ENCODE measurements at places on chromosomes 4 and X.

- no peak for DNase-seq
Observed at GRCh38 chr4:2937146-2937857, 25.9 kb downstream of the NOP14 start.

GRCh38 chr4:165519591-165519990 is 140.8 kb downstream of the CPE start:
- DNase-seq: no peak

DNA sequence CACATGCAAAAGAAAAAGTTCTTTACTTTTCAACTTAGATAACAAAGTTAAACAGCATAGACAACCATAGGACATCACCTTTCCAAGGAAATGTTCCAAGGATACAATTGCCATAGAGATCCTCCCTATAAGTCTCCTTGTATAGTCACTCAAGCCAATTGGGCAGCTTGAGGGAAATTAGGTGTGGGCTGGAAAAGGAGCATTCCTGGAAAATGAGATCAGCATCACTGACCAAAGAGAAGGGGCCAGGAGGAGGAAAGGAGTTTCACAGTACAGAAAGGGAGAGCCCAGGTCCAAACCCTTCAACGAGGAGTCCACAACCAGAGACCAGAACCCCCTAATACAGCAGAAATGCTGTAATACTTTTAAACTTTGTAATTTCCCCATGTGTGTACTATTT is 91.5 kb upstream of the PPARGC1A start:
- DNase-seq: no peak

GRCh38 chr4:2731907-2732317 is 24.2 kb downstream of the TNIP2 start:
- no peak for DNase-seq

DNA sequence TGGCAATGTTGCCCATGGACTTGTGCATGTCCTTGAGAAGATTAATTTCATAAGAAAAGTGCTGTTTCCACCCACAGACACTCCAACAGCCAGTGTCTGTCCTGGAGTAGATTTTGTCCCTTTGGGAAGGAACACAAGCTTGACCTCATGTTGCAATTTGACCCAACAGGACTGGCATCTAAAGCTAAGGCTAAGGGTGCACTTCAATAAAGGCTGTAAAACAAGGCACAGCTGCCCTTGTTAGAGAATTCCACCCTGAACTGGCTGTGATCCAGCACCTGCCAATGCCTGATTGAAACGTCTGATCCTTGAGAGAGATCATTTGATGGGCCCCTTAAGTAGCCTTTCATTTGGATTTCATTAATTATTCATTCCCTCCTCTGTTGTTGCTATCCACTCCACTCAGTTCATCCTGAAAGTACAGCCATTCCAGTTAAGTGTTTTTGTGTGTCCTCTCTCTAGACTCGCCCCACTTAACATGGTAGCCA is 56.2 kb downstream of the CD99L2 start:
- DNase-seq: no peak

GRCh38 chr4:40607221-40607620 is 22.4 kb downstream of the RBM47 start:
- DNase-seq: no peak

DNA sequence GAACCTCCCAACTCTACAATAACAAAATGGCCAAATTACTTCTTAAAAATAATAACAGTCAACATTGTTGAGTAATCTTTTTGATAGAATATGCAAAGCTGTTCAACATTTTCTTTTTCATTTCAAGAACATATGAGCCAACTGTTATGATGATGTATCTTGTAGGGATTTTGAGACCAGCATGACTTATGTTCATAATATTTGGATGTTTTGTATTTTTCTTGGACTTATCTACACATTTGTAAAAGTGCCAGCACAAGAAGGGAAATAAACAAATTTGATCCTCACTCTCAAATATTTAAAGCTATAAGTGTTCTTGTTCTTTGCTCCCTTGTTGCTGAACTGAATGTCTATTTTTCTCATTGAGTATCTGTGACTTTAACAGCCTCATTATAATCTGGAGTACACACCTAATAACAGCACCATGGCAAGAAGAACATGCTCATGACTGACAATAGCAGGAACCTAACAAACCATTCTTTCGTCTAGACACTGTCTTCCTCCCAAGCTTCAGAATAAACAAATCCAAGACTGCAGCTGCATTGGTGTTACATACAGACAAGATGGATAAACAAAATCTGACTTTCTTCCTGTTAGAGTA is 1049.7 kb downstream of the FAT4 start:
- DNase-seq: no peak

GRCh38 chrX:66635360-66635759 is 3.5 kb downstream of the EDA2R start:
- DNase-seq: no peak

Measured in stimulated activated CD4-positive, alpha-beta T cell treated with anti-CD3 and anti-CD28 coated beads, TNF-alpha, amount 100 ng/mL, for 24 hours (primary cell).